ENCODE measurements at places on chromosomes 1 and 21.
A peak's percentile ranks its signal among the peaks of the same experiment; 100 is the strongest.

GRCh38 chr1:44849575-44850132 lies 6.6 kb upstream of the PTCH2 start:
- DNase-seq = no peak

- DNase-seq = no peak
Observed at GRCh38 chr1:206754011-206754410, 16.6 kb upstream of the IL19 start.

DNA sequence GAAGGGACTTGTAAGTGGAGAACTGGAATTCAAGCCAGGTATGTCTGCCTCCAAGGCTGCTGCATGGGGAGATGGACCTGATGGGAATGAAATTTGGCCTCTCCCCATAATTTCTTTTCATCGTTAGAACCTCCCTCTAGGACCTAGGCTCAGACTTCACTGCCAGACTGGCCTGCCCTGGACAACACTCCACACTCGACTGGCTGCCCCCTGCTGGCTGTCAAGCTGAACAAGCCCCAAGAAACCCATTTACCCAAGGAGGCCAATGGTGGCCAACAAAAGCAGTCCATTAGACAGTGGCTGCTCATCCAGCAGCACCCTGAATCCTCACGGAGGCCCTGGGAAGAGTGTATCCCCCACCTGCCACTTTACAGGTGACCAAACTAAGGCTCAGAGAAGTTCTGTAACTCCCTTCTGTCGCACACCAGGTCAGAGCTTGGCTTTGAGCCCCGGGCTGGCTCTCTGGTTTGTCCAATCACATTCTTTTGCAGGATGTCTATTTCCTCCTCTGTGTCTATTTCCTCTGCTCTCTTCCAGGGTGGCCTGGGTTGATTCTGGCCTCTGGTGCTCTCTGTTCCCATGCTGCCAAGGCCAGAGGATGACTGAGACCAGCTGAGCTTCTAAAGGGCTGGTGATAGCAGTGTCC lies 3.8 kb downstream of the RNF186 start:
- DNase-seq = peak; percentile 55

GRCh38 chr21:36149788-36150711 lies 6.6 kb upstream of the DOP1B start:
- no peak for DNase-seq

- DNase-seq = no peak
Observed at GRCh38 chr1:15736892-15737261, 819 bp downstream of the SLC25A34 start.

- DNase-seq = no peak
Observed at GRCh38 chr1:10644307-10645128, 151.9 kb downstream of the CASZ1 start.

DNA sequence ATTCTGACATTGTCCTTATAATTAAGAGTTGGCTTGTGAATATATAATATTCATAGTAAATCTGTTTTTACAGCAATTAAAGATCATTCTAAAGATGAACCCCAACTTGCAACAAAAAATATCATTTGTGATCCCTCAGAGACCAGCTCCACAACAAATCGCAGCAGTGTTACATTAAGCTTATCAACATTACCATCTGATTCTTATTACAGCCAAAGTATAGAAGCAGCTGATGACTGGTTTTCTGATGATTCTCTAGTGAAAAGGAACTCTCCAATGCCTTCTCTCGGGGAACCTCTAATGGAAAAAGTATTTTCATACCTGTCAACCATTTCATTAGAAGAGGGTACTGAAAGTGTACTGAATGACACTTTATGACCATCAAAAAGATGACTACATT lies 45.4 kb downstream of the C1orf185 start:
- DNase-seq = no peak

GRCh38 chr1:216887032-216887431 lies 163.8 kb upstream of the ESRRG start:
- no peak for DNase-seq

GRCh38 chr1:194295685-194296084 lies 1109.3 kb upstream of the B3GALT2 start:
- DNase-seq = peak; percentile 32

GRCh38 chr1:210731193-210731592 lies 402.5 kb downstream of the HHAT start:
- no peak for DNase-seq
